ENCODE measurements at places on chromosomes 4 and X.

DNA sequence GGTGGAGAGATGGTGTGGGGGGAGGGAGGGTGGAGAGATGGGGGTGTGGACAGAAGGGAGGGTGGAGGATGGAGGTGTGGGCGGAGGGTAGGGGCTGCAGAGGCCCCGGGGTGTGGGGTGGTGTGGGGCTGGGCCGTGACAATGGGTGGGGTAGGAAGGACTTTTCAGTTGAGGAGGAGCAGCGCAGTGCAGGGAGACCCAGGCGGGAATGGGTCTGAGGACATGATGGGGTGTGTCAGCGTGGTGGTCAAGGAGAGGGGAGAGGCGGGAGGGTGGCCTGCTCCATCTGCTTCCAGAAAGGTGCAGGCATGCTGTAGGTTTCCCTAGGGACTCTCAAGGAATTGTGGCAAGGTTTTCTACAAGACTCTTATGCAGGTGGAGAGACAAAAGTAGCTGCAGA lies 48.9 kb downstream of the RGS12 start:
- DNase-seq, result no peak

DNA sequence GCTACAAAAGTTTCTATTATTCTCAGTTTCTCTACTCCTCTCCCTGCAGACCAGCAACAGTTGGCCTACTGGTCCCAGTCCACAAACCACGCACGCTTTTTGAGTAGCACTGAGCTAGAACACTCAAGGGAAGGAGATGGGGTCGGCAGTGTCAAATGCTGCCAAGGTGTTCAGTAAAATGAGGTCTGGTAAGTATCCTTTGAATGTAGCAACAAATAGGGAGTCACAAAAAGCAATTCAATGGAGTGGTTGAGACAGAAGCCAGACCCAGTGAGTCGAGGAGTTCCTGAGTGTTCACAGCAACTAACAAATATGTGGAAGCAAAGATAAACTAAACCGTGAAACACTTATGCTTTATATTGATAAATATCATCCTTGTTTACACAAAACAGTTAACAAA lies 355.7 kb downstream of the MID1IP1 start:
- DNase-seq, result no peak

GRCh38 chr4:108512615-108513505 lies 107.5 kb upstream of the RPL34 start:
- no peak for DNase-seq

DNA sequence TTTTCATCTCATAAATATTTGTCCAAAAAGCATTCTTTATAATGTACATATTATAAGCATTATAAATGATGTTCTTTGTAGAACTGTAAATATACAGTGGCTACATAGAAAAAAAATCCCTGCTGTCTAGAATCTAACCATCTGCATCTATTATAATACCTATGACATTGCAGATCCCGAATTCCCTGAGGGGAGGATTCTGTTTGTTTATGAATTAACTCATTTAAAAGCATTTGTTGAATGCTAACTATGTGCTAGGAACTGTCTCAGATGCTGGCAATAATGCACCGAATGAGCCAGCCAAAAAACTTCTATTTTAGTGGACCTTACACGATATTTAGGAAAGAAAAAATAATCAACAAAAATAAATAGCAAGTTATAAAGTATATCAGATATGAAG lies 189.6 kb downstream of the PACRGL start:
- DNase-seq, result no peak

DNA sequence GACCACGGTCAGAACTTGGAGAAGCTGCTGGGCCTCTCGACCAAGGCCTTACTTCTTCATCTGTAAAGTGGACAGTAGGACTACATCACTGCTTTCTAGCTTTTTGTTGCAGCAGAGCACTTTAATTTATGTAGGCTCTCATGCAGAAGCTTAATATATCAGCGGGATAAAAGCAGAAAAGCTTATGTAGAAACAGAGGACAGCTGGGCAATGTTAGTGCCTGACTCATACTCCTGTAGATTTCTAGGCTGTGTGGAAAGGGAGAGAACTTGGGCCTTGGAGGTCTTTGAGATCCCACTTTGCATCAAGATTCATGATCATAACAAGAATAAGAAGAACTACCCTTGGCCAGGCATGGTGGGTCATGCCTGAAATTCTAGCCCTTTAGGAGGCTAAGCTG lies 91.2 kb downstream of the ARHGAP10 start:
- DNase-seq, result no peak

DNA sequence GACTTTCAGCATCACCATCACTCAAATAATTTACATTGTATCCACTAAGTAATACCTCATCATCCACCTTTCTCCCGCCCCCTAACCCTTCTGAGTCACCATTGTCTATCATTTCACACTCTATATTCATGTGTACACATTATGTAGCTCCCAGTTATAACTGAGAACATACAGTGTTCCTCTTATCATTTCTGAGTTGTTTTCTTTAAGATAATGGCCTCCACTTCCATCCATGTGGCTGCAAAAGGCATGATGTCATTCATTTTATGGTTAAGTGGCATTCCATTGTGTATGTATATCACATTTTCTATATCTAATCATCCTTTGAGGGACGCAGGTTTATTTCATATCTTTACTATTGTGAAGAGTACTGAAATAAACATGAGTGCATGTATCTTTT lies 14.6 kb upstream of the NDST4 start:
- DNase-seq, result no peak

DNA sequence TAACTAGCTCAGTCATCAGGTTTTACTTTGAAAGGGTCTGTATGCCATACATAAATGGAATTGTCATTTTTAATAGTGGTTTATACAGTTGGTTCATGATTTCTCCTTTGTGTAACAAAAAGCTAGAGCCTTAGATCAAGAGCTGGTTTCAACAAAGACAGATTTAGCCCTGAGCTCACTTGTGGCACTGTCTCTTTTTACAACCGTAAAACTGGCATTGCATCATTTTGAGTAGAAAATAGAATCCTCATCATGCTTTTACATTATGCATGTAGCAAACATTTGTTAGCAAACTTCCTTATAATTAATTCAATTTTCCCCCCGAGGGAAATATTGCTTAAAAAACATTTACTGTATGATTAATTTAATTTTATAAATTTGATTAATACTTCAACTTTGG lies 1871.5 kb downstream of the ARAP2 start:
- DNase-seq, result no peak
